Activated T-cell treated with anti-CD3 and anti-CD28 coated beads for 48 hours (primary cell): ENCODE measurements at places on chromosomes 1 and 21.

DNA sequence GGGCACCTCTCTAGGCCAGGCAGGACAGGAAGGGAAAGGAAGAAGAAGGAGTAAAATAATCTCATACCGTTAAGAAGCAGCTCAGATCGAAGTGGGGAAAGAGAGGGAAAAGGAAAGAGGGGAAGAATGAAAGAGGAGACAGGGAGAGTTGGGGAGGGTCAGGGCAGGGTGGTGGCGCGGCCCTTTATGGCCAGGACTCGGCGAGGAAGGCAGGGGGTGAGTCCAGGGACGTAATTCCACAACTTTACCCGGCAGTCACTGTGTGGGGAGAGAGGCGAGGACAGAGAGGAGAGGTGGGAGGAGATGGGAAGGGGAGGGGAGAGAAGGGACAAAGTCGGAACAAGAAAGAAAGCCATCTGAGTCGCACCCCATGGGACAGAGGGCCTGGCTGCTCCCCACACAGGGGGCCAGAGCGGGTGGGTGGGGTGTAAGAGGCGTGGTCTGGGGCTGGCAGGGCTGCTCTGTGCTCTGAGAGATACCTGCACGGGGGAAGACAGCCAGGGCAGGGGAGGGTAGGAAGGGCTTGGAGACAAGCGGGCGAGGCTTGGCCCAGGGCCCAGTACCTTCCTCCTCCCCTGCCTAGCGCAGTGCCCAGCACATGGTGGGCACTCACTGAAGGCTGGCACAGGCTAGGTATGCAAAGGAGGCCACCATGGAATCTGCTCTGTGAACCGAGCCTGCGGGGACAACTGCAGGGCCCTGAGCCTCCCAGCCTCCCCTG, 49.4 kb downstream of the KIF21B start:
- no peak for DNase-seq

GRCh38 chr1:38551318-38552307, 308.0 kb downstream of the RRAGC start:
- DNase-seq: no peak

GRCh38 chr1:175376194-175376593, 183.6 kb upstream of the KIAA0040 start:
- DNase-seq: no peak

DNA sequence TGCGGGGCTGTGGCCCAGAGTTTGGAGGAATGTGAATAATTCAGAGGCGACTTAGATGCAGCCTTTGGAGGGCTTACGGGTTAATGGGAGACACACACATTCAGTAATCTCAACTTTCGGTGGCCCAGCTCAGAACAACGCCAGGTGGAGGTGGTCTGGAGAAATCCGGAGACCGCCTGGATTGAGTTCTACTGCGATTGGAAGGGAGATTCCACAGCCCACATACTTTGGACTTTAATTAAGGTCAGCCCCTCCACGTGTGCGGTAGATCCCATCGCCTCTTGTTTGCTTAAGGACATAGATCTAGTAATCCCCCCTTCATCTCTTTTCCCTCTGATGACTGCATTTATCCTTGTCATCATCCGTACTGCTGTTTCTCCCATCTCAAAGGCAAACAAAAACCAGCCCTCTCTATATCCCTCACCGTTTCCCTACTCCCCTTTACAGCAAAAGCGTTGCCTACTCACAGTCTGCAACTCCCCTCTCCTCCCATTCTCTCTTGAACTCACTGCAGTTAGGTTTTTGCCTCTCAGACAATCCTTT, 720 bp upstream of the BSDC1 start:
- DNase-seq: no peak

- DNase-seq: no peak
Measured at GRCh38 chr1:55045430-55045829, 6.1 kb downstream of the PCSK9 start.
